A549 (cell line): ENCODE measurements at places on chromosomes 16 and 17.

- DNase-seq, result no peak
Measured at GRCh38 chr16:85796599-85796998, 2.7 kb downstream of the EMC8 start.

- DNase-seq, result no peak
Measured at GRCh38 chr16:80619824-80620223, 79.0 kb downstream of the DYNLRB2 start.

GRCh38 chr16:26692658-26693057 lies 374.1 kb upstream of the C16orf82 start:
- no peak for DNase-seq

- peak; percentile 97 for DNase-seq
Measured at GRCh38 chr16:48126801-48127644, 28.8 kb downstream of the ABCC12 start.

GRCh38 chr16:54930005-54930868 lies at the start of gene IRX5:
TSS of gene IRX5 (plus strand) at chr16:54930865. CDS start at chr16:54931199, 334 bp downstream.
- DNase-seq, result peak; percentile 81

DNA sequence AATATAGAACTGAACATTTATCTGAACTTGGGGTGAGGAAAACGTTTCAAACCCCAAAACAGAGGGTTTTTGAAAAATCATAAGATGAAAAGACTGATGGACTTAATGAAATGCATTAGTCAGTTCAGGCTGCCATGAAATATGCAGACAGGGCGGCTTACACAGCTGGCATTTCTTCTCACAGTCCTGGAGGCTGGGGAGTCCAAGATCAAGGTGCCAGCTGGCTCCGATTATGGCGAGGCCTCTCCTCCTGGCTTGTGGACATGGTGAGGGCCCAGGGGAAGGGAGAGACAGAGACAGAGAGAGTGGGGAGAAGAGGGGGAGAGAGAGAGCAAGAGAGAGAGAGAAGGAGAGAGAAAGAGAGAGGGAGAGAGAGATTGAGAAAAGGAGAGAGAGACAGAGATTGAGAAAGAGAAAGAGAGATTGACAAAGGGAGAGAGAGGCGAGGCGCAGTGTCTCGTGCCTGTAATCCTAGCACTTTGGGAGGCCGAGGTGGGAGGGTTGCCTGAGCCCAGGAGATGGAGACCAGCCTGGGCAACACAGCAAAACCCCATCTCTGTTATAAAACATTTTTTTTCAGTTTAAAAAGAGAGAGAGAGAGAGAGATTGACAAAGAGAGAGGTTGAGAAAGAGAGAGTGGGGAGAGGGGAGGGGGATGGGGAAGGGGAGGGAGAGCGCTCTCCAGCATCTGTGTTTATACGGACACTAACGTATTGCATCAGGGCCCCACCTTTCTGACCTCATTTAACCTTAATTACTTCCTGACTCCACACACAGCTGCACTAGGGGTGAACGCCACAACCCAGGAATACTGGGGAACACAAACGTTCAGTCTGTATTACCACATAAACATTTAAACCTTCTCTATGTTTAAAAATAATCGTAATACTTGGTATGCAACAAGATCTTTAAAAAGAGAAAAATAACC lies 24.6 kb upstream of the RPH3AL start:
- DNase-seq, result peak; percentile 45

DNA sequence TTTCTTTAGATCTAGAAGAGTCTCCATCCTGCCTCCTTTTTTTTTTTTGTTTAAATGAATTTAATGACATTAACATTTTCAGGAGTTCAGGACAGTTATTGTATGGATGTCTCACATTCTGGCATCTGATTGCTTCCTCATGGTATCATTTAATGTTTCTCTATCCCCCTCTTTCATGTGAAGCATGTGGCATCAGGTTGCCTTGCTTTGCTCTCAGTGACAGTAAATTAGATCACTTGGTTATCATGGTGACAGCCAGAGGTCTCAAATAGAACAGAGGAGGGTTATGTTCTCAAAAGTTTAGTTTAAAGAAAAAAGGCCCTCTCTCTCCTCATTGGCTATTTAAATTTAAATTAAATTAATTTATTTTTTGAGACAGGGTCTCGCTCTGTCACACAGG lies 74.1 kb downstream of the WWP2 start:
- DNase-seq, result no peak

GRCh38 chr17:55284001-55284884 lies 19.5 kb downstream of the HLF start:
- DNase-seq, result no peak

DNA sequence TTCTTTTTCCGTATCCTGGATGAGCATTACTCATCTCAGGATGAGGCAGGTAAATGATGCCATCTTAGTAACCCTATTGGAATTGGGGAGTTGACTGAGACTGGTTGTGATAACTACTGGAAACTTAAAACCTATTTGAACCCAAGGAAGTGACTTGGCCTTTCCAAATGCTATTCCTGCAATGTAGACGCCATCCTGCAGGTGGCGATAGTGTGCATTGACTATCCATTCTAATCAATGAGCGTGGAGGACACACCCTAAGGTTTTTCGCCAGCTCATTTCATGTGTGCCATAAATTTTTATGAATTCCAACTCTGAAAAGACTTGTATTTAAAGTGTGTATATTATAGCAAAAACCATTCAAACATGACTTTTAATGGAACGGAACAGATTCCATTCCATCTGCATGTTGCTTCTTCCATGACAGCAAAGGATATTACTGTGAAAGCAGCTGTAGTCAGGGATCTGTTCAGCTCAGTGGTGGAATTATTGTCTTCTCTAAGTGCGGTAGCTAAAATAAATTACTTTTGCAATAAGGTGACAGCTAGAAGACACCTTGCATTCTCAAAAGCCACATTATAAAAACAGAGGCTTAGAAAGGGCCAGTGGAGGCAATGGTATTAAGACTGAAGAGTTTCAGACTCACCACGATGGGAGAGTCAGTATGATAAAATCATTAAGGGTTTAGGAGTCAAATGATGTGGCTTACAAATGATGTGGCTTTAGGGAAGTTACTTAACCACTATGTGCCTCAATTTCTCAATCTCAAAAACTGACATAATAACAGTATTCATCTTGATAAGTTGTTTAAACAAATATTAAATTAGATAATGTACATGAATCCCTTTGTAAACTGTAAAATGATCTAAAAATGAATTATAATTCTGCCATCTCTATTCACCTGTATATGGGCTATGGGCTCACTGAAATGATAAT lies 55.5 kb downstream of the SYT17 start:
- peak; percentile 46 for DNase-seq

- DNase-seq, result no peak
Measured at GRCh38 chr17:76267051-76267576, 2.0 kb downstream of the UBALD2 start.

- DNase-seq, result no peak
Measured at GRCh38 chr16:68972013-68972412, 128.7 kb downstream of the TANGO6 start.

GRCh38 chr17:58630883-58631522 lies 60.8 kb downstream of the TEX14 start:
- no peak for DNase-seq

DNA sequence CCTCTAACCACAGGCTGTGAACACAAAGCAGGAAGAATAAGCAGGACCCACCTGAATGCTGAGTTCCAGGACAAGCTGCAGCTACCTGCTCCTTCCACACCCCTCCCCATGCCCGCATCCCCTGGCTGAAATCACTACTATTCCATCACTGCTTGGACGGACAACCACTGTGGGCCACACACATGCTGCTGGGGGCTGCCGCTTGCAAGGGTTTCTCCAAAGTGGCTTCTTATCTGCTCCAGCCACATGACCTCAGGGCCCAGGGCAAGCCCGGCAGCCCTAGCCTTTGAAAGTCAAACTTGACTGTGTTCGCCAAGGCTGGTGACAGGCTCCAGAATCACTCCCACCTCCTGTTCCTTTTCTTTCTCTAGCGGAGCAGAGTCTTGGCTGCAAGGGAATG lies 18.4 kb downstream of the FA2H start:
- no peak for DNase-seq

- DNase-seq, result no peak
Measured at GRCh38 chr16:72952811-72953271, 95.1 kb downstream of the ZFHX3 start.

GRCh38 chr17:52546493-52546892 lies 388.0 kb upstream of the CA10 start:
- DNase-seq, result no peak

GRCh38 chr16:89104303-89104702 lies 10.7 kb downstream of the ACSF3 start:
- DNase-seq, result no peak

DNA sequence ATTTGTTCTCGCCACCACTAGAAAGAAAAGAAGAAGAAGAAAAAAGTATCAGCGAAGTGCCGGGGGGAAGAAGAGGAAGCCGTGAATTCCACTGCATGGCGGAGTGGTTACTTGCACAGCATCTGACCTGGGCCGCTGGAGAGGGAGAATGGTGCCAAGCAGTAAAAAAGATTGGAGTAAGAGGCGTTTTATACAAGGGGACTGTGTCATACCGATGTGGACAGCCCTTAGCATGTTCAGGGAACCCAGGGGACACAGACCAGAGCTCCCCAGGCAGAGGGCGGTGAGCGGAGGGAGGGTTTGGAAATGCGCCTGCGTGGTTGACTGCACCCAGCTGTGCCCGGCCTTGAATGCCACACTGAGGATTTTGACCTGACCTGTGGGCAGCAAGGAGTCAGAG lies 52.8 kb downstream of the PLXDC1 start:
- DNase-seq, result no peak

GRCh38 chr16:28259091-28259780 lies 33.1 kb upstream of the SBK1 start:
- DNase-seq, result no peak

DNA sequence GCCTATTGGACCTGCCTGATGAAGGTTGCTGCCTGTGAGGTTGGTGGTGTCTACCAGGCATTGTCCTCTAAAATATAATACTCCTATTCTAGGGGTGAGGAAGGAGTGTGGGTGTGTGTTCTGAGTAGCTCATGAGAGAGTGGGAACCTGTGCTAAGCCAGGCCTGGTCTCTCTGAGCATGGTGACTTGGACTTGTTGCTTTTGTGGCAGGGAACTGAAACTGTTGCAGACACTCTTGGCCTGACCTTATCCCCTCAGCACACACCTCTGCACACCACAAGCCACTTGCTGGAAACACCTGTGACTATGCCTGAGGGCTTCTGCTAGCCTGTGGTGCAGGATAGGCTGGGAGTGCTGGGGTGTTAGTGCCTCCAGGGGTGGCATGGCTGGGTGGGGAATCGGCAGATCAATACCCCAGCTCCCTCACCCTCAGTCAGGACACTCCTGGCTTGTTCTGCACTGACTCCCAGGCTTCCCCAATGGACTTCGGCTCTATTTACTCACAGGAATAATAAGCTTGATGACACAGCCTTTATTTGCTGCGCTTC lies 29.9 kb downstream of the PLCG2 start:
- DNase-seq, result no peak

- peak; percentile 82 for DNase-seq
Measured at GRCh38 chr16:81558444-81559175, 114.0 kb downstream of the CMIP start.

DNA sequence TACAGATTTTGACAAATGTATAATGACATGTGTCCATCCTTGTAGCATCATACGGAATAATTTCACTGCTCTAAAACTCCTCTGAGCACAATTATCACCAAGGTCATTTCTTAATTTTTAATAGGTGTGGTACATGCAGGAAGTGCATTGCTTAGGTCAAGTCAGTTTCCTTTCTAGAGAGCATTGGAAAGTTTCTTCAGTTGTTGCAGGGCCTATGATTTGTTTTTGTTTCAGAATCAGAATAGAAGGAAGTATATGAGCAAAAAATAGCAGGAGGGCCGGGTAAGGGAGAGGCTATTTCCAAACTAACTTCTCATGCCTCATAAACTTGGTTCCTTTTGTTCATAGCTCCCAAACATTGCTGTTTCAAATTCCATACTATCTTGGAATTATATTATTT lies 24.0 kb upstream of the SLFN5 start:
- no peak for DNase-seq

DNA sequence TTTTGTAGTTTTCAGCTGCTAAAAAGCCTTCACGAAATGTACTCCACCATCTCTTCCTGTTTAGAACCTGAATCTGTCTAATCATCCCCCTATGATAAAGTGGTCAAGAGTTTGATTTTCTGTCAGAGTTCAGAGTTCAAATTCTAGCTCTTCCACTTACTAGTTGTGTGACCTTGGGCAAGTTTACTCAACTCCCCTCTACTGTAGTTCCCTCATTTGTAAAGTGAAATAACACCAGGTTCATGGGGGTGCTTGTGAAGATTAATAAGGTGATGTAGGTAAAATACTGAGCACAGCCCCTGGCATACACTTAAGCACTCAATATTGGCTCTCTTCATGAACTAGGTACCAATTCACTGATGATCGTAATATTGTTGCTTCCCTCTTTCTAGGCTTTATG lies 1.2 kb upstream of the CDC6 start:
- no peak for DNase-seq

- DNase-seq, result no peak
Measured at GRCh38 chr17:21042458-21043295, at the start of gene USP22. TSS of gene USP22 (minus strand) at chr17:21043011. CDS start at chr17:21042835, 176 bp downstream.

- DNase-seq, result peak; percentile 72
Measured at GRCh38 chr17:28953444-28954118, 2.3 kb upstream of the PHF12 start.
